ENCODE measurements at places on chromosomes 3 and 15.

DNA sequence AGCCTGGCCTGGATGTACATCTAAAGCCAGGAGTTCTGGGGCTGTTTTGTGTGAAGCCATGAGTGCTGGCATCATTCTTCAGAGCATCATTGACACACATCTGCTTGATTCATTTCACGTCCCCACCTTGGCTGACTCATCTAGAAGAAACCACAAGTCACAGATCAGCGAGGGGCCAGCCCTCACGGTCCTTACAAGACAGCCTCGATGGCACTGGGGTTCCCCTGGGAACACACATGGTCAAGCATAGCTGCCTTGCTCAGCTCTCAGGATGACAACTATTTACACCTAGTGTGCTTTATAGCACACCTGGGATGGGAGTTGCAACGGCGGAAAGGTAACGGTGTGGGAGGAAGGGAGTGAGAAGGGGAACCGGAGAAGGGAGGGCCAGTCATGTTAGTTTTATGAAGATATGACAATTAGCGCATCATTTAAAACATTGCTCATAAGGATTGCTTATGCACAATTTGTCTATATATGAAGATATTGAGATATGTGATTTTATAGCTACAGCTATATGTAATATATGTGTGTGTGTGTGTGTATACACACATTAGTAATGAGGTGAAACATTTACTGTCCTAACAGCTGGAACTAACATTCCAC is 227.1 kb downstream of the RPLP1 start:
- DNase-seq = no peak

DNA sequence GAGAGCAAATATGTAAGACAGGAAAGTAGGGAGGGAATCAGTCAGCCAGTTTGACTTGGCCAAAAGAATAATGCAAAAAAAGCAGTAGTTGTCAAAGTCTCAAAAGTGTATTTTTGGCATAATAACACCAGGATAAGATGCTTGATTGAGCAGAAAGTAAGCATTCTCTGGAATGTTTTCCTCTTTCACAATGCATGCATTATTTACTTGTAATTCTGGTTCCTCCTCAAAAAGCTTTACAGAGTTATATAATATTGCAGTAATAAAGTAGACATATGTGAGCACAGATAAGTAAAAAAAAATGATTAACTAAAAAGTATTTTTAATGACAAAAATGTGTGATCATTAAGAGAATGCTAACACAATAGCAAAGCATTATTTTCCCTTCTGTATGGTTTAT is 285.9 kb upstream of the BCHE start:
- no peak for DNase-seq

GRCh38 chr3:65473736-65474135 is 565.0 kb downstream of the MAGI1 start:
- no peak for DNase-seq

GRCh38 chr3:56725175-56725574 is 42.1 kb upstream of the TASOR start:
- peak; percentile 40 for DNase-seq

GRCh38 chr3:106342386-106342785 is 473.6 kb upstream of the CBLB start:
- DNase-seq = no peak

DNA sequence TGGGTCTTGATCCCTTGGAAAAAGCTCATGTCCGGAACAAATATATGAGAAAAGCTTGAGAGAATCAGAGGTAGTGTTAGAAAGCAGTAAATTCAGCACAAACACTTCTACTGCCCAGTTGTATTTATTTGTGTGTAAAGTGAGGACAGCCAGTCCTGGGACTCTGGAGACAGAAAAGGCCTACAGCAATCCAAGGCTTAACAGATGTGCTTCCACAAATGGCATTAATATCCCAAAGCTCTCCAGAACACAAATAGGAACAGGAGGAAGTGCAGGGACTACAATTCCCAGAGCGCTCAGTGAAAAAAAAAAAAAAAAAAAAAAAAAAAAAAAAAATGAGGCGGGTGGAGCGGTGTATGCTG is 390 bp upstream of the AP2M1 start:
- no peak for DNase-seq

GRCh38 chr15:51289290-51289689 is 49.1 kb downstream of the CYP19A1 start:
- no peak for DNase-seq

GRCh38 chr3:33360136-33360825 is 79.9 kb downstream of the UBP1 start:
- no peak for DNase-seq

- DNase-seq = no peak
These were observed 33.9 kb downstream of the DOCK3 start for GRCh38 chr3:50708620-50709019.

DNA sequence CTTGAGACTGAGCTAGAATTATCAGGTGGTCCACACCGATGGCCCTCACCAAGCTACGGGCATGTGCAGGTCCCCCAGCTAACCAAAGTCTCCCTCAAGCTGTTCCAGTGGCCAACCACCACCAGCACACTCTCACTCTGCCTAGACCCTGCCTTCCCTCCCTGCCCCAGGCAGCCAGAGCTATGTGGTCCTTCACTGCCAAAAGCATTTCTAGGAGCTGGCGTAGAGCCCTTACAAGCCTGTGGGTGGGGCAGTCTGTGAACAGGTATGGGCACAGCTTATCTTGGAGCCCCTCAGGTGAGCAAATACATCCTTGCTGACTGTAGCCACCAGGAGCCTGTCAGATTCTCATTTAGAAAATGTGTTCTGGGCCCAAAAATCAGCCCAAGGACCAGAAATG is 159.8 kb upstream of the PPP2R3A start:
- DNase-seq = no peak

DNA sequence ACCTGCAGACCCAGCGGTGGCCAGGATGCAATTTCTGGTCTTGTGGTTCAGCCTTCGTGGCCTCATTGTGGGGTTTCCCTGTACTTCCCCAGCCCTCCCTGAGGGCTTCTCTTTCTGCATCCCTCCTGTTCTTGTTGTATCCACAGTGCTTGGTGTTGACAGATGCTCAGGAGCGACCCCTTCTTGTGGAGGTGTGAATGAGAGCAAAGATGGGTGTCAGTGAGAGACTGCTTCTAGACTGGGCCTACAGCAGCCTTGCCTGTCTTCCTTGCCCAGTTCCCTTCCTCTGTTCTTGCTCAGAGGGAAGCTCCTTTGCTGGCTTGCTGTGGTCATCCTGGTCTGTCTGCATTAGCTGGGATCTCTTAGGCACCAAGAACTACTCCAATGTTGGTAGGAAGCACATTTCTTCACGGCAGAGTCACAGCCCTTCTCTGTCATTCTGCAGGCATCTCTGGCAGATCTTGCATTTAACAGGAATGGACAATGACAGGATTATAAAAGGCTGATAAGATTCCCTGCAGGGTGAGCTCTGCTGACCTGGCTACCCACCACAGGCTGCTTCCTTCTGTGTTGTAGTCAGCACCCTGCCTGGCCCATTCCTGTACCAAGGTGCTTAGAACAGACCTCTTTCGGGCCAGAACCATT is 317.8 kb upstream of the C2CD4B start:
- DNase-seq = no peak

DNA sequence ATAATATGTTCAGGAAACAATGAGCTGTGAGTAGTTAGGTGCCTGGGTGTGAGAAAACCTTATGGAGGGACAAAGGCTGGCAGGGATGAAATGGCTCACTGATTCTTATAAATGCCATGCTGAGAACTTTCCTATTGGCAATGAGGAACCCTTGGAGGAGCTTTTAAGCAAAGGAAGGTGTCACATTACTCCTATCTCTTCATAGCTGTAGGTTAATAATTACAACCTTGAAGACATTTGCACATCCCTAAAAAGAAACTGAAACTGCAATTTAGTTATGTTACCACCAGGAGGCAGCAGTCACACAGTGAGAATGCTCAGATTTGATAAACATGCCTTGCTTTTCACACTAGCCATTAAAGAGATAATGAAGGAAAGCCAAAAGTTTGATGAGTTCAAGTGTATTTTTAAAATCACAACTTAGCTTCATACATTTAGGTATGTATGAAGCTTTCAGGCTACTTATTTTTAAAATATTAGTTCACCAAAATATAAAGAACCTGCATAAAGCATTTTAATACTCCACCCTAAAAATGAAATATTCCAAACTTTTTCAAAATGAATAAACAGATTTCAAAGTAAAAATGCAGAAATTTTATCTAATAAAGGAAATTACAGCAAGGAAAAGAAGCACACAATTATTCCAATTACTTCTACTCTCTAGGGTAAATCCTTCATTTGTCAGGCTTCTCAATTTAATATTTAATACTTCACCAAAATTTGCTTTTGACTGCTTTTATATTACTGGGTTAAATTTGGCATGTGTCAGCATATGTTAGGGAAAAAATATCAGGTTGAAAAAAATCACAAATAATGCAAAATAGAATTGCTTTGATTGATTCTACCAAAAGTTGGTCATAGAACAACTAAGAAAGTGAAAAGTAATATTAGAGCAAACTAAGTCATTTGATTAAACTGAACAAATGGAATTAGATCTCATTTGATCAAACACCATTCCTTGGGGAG is 136.9 kb upstream of the SLC2A2 start:
- no peak for DNase-seq

GRCh38 chr3:187516446-187517185 is 148.4 kb downstream of the RTP4 start:
- no peak for DNase-seq

GRCh38 chr3:108527817-108528216 is 17.4 kb upstream of the MYH15 start:
- no peak for DNase-seq

DNA sequence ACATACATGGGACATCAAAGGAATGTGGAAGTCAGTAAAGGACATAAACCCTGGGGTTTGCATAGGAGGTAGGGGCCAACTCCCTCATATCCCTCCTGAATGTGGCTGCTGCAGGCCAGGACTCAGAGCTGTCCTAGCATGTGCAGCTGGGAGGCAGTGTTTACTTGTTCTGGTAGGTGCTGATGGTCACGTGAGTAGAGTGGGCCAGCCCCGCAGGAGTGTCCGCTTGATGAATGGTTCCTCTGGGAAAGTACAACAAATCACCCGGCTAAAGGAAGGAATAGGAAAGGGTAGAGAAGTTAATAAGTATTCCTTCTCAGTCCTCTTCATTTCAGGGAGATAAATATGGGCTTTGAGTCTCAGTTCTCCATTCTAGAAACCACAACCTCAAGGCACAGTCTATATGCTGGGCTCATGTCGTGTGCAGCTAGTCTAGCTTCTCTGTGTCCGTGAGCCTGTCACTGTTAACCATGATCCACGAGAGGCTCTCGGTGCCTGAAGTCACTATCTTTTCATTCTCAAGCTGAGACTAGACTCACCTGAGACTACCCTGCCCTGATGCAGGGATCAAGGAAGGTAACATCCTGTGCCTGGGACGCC is 17.9 kb downstream of the RIOX2 start:
- no peak for DNase-seq

DNA sequence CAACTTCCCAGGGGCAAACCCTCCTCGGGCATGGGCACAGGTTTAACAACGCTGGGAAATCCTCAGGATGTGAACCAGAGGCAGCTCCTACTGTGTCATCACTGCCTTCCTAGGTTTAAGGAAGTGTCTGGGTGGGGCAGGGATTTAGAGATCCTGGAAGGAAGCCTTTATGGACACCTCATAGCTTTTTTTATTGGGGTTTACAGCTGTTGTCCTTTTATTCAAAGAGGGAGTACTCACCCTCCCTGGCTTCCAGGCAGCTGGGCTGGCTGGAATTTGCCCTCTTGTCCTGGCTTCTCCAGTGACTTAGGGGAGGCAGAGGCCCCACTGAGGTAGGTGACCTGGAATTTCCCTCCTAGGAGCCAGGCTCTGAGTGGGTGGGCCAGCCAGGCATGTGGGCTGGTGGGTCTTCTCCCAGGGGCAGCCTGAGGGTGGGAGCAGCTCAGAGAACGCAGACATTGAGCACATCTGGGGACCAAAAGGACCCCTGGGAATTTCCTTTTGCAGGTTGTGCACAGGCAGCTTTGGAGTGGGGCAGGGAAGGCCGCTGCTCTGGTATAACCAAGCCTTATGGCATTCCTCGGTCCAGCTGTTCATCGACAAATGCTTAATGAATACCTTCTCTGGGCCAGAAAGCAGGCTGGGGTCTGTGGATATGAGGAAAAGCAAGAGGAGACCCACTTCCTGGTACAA is 13.5 kb upstream of the FAM3D start:
- DNase-seq = no peak

GRCh38 chr3:72960812-72961518 is 35.6 kb upstream of the PPP4R2 start:
- no peak for DNase-seq

- DNase-seq = no peak
These were observed 1132.5 kb downstream of the TUSC7 start for GRCh38 chr3:117842086-117842485.

DNA sequence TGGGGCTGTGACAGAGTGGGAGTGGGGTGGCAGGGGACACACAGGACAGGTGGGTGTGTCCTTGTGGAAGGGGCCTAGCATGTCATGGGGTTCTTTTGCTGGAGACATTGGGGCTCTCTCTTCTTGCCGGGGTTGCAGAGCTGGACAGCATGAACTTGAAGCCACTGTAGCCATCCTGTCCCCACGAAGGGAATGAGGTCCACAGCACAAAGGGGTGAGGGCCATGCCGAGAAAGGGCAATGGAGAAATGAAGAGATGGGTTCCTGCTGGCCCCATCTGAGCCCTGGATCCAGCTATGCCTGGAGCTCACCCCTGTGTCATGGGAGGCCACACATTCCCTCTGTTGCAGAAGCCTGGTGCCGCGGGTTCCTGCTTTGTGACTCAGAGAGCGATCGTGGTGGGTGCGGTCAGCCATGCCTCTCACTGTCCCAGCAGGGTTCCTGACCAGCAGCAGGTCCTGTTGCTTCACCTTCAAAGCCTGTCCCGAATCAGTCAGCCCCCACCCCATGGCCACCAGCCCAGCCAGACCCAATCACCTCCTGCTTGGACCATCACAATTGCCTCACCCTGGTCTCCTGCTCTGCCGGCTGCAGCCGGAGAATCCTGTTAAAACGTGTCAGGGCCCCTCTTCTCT is 50.0 kb downstream of the DNAJB8 start:
- DNase-seq = no peak

- no peak for DNase-seq
These were observed 11.3 kb upstream of the P2RY12 start for GRCh38 chr3:151395806-151396205.

- DNase-seq = no peak
These were observed 76.8 kb downstream of the BDH1 start for GRCh38 chr3:197478746-197479668.

GRCh38 chr15:39301589-39301999 is 279.3 kb upstream of the THBS1 start:
- DNase-seq = no peak

DNA sequence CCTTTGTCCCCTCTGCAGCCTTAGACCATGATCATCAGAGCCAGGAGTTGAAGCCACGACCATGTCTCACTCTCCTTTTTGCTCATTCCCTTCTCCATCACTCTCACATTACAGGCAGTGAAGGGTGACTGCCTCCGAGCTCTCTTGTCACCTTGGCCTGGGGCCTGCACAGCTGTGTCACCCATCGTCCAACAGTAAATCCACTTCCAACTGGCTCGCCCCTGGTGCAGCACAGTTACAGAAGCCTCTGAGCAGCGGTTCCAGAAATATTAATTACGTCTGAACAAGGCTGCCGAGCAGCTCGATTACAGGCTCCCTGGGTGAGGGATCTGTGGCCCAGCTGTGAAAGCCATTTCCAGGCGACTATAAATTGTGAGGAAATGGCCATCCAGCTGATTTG is 528.2 kb downstream of the NR2F2 start:
- no peak for DNase-seq

All from stimulated activated CD8-positive, alpha-beta memory T cell treated with anti-CD3 and anti-CD28 coated beads, Interleukin-4, amount 100 ng/mL, for 1 hour (primary cell).